Psoas muscle (tissue), 8 donors: ENCODE measurements at places on chromosomes 3 and 15. TPM values are rescaled to one million over a fixed set of nuclear protein-coding genes. Genes with fewer than 3 reads are reported as not detected.

DNA sequence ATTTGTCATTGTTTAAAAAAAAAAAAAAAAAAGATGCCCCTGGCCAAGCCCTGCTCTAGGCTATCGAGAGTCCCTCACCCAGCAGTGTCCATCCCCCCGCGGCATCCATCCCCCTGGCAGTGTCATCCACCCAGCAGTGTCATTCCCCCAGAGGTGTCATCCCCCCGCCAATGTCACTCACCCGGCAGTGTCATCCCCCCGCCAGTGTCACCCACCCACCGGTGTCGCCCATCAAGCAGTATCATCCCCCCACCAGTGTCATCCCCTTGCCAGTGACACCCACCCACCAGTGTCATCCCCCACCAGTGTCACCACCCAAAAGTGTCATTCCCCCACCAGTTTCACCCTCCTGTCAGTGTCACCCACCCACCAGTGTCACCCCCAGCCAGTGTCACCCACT, 99.3 kb upstream of the PRR20G start:
- DNase-seq, result no peak

DNA sequence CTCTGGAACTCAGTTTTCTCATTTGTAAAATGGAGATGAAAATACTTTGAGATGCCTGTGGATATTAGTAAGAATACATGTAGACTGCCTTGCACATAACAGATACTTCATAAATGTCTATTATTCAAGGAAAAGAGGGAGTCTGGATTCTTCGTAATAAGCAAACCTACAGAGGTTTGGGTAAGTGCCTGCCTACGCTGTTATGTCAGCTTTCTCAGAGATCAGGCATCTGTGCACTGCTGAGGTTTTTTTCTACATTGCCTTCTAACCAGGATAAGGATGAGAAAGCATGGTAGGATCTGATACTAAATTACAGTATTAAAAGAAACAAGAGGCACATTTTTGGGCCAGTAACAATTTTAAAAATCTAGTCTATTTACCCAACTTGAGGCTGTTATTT, 10.9 kb downstream of the MCTP2 start:
- no peak for DNase-seq

DNA sequence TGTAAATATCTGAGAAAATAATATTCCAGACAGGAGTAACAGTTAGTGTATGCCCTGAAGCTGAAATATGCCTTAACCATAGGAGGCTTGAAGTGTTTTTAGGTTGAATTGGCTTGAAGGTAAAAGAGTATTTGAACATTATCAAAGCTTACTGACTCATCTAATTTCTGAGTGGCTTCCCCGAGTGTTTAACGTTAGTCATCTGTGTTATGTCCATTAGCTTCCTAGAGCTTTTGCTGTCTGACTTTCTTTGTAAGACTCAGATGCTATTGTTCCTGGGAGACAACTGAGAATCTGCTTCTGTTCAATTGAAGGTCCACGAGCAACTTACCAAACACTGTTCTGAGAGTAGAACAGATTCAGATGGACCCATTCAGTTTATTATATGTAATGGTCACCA, 656.8 kb upstream of the NECTIN3 start:
- no peak for DNase-seq

DNA sequence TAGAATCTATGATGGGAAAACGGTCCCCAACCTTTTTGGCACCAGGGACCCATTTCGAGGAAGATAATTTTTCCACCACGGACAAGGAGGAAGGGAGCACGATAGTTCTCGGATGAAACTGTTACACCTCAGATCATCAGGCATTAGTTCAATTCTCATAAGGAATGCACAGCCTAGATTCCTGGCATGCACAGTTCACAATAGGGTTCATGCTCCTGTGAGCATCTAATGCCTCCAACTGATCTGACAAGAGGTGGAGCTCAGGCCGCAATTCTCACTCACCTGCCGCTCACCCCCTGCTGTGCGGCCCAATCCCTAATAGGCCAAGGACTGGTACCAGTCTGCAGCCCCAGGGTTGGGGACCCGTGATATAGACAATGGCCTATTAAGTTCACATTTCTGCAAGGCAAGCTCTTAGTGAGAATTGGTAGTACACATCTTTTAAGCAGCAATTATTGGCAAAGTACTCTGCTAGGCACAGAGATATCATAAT, 26.5 kb downstream of the CD200R1 start:
- DNase-seq, result no peak

DNA sequence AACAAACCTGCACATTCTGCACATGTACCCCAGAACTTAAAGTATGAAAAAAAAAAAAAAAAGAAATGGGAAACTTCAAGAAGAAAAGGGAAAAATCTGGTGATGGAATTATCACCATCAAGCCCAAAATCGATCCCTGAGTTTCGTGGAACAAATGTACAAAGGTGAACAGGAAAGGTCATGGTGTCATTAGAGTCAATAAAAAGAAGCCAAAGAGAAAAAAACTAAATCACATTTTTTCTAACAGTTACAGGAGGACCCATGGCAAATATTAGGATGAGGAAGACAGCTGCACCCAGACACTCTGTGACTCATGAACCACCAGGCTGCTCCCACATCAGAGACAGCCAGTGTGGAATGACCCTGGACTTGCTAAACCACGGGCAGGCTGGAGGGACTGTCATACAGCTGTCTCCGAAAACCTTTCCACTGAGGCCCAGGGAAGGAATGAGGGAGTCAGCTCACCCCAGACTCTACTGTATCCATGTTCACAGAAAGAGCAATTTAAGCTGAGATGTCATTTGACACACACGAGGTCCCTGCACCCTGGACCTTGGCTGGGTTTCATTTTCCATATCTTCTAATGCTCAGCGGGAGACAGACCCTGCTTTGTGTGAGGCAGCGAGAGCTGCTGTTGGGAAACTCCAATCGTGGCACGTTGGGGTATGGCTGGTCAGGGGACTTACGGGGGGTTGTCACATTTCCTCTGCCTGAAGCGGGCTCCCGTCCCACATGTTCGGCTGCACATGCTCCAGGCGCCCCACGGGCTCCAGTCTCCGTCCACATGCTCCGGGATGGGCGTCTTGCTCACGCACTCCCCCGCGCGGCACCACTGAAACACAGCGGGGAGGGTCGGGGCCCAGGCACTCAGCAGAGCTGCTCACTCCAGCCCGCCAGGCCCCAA, 210.2 kb downstream of the ADAMTS17 start:
- DNase-seq, result no peak

- no peak for DNase-seq
These were observed 54.8 kb upstream of the MITF start for GRCh38 chr3:69684309-69684961.

DNA sequence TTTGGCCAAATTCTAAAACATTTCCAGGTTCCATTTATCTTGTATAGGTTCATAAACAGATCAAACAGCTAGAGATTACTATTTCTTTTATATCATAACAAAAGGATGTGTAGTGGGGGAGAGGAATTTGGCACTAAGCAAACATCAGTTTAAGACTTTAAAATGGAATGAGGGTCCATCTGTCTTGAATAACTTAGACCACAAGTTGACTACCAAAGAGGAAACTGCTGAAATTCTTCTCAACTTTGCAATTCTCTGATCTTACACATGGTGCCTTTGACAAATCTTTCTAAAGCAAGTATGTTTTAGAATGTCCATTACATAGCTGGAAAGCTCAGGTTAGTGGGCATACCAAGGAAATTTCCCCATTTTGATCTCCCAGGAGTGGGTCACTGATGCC, 140.5 kb upstream of the ADAMTS9 start:
- DNase-seq, result no peak

GRCh38 chr3:43699864-43700263, 9.1 kb downstream of the ABHD5 start:
- no peak for DNase-seq

DNA sequence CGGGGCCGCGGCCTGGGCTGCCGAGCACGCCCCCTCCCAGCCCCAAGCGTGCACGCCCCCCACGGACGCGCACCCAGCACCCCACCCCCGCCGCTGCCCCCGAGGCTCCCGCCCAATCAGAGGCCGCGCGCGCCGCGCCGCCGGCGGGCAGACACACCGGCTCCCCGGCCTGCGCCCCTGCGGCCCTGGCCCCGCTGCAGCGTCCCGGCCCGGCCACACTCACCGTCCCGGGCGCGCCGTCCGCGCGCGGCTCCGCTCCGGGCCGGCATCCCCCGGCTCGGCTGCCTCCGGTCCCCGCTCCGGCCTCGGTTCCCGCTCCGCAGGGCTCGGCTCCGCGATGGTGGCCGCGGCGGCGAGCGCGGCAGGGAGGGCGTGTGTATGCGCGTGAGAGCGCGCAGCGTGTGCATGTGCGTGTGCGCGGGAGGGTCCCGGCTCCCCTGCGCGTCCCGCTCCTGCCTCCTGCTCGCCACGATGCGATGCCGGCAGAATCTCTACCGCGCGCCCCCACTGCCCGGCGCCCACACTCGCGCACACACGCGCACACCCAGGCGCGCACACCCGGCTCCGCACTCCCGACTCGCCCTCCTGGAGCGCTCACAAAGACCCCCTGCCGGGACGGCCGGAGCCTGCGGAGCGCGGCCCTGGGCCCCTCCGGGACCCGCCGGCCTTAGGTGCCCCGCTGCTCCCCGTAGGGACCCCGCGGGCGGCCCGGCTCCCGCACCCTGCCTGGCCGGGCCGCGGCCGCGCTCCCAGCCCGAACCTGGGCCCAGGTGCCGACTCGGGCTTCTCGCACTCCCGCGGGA, 186.5 kb upstream of the LINGO1 start:
- no peak for DNase-seq

GRCh38 chr3:159144891-159145290, 343.0 kb downstream of the MFSD1 start:
- no peak for DNase-seq

GRCh38 chr3:135009014-135009413, 214.0 kb downstream of the EPHB1 start:
- no peak for DNase-seq

GRCh38 chr3:197366301-197367044, 68.1 kb upstream of the DLG1 start:
- DNase-seq, result no peak

- DNase-seq, result no peak
These were observed 330.1 kb downstream of the ARPP21 start for GRCh38 chr3:35969406-35969805.

DNA sequence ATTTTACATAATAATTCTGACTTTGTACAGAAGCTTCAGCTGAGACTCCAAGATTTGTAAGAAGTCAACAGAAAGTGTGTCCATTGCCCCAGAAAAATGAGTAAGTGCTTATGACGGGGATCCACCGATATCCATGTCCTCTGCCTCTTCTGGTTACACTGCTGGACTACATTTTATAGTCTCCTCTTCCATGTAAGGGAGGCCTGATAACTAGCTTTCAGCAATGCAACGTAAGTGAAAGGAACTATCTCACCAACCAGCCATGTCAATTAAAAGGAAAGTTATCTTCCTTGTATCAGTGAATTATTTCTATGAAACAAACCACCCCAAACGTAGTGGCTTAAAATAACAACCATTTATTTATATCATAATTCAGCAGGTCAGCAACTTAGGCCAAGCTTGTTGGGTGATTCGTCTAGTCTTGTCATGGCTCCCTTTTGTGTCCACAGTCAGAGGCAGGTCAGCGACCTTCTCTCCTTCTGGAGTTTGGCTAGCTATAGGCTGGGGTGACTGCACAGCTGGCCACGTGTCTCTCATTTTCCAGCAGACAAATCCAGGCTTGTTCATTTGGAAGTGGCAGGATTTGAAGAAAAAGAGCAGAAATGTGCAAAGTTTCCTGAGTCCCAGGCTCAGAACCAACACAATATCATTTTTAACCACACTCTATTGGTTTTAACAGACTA, 44.9 kb downstream of the TRIM69 start:
- DNase-seq, result no peak

GRCh38 chr15:28956491-28956890, 70.7 kb downstream of the APBA2 start:
- no peak for DNase-seq

- no peak for DNase-seq
These were observed 34.8 kb upstream of the MRPL3 start for GRCh38 chr3:131537531-131537930.

- DNase-seq, result no peak
These were observed 11.7 kb downstream of the MAP1A start for GRCh38 chr15:43529141-43529540.

DNA sequence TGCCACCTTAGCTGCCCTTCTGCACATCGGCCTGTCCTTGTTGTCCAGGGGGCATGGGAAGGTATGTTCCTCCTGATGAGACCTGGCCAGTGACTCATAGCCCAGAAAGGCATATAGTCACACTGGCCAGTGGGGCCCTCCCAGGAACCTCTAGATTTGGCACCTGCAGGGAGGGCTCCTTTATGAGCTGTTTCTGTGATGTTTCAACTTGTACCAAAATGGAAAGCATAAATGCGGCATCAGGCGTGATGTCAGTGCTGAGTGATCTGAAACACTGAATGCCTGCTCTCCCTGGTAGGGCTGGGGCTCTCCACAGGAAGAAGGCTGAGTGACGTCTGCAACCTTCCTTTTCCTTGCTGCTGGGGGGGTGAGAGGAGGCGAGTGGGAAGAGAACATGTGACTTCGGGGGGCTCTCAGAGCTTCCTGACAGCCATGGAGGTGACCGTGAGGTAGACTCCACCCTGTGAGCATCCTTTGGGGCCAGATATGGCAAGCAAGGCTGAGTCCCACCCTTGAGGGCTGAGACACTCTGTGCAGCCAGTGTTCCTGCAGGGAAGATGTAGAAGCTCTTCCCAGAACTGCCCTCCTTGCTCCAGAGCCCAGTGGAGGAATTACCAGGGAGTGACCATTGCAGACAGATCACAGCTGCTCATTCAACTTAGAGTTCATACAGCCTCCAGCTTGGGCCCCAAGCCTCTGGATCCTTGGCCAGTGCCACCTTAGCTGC, 37.1 kb upstream of the APEH start:
- DNase-seq, result no peak

DNA sequence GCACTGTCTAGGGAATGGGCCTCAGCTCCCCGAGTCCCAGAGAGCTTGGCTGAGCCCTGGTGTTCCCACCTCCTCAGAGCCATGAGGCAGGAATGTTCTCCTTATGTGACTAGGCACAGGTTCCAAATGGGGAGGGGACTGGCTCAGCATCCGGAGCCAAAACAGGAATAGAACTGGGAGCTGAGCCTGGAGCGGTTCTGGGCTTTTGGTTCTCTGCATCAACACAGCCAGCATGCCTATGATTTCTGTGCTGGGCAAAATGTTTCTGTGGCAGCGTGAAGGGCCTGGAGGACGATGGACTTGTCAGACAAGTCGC, at the start of gene FAM131A:
Gene FAM131A (plus strand): TSS at position 202 of the 316 bp plus-strand sequence. CDS start 31 bp downstream, at position 233.
- peak; percentile 66 for DNase-seq

DNA sequence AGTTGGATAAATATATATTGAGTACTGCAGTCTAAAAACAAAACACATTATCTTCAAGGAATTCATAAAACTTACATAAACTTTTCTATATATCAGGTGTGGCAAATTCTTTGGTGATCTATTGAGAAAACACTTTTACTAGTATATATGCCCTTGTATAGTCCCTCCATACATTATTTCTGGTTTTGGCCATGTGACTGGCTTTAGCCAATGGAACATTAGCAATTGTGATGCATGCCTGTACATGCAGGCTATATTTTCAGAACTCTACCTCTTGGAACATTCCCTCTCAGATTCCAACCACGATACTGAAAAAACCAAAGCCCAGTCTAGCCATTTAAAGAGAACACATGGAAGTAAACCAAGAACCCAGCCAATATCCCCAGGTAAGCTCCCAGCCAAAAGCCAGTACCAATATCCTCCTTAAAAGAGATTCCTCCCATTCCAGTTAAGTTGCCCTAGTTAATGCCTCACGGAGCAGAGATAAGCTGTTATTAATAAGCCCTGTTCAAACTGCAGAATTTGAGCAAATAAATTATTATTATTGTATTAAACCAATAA, 152.8 kb downstream of the NEK10 start:
- DNase-seq, result no peak

Gene DNASE1L3
- total RNA-seq, result 1.3 TPM

Gene CAV3
- 71.1 TPM for total RNA-seq

Gene PEX5L
- not detected for total RNA-seq

Gene MST1
- 3.2 TPM for total RNA-seq

Gene PLSCR5
- not detected for total RNA-seq

Gene ETV5
- total RNA-seq, result 46.7 TPM

Gene GPR176
- 1.3 TPM for total RNA-seq
